ENCODE measurements at places on chromosomes 11 and 22.
A peak's percentile ranks its signal among the peaks of the same experiment; 100 is the strongest.

DNA sequence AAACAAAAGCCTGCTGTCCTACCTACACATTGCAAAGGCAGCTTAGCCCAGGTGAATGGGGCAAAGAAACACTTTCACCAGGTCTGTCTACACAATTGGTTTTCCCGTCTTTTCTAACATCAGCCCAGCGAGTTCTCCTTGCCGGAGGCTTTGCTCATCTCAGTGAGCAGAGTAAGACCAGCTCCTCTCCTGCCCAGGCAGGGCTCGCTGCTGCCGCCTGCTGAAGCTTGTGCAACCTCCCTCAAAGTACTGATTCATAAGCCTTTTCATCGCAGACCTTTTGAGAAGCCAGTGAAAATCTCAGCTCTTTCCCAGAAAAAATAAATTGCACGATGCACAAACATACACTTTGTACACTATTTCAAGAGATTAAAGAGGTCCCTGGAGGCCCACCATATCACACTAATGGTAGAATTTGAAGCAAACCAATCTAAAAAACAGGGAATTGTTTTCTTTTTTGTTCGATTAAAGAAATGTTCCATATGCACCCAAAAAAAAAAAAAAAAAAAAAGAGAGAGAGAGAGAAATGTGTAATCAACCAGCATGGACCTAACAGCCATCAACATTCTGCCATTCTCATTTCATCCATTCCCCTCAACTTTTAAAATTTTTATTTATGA lies 328.1 kb upstream of the MPPED2 start:
- peak; percentile 66 for DNase-seq

DNA sequence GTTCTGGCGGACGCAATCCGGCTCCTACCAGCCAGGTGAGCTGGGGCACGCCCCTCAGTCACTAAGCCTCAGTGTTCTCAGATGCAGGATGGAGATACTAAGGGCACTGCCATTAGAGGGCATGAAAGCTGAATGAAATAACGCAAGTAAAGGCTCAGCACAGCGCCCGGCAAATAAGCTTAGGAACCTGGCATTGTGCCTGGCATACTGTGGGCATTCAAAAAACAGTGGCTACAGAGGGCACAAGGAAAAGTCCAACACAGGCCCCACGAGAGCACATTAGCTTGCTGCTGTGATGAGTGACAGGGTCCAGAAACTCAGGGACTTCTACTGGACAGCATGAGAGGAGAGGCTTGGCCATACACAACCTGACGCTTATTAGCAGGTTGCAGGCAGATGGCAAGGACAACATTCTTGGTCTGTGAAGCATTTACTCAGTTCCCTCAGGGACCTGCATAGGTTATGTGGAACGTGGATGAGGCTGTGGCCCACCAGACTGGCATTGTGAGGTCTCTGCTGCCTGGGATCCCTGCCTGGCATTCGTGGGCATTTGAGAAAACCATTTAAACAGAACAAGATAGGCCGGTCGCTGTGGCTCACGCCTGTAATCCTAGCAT lies 12.2 kb downstream of the TXN2 start:
- no peak for DNase-seq

DNA sequence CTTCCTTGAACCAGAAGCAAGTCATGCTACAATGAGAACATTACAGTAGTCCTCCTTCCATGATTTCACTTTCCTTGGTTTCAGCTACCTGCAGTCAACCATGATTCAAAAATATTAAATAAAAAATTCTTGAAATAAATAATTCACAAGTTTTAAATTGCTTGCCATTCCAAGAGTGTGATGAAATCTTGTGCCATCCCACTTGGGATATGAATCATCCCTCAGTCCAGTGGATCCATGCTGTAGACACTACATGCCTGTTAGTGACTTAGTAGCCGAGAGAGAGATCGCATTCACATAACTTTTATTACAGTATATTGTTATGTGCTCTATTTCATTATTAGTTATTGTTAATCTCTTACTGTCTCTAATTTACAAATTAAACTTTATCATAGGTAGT lies 6.0 kb downstream of the HOATZ start:
- no peak for DNase-seq

- DNase-seq: no peak
These were observed 21.8 kb downstream of the PIK3C2A start for GRCh38 chr11:17185938-17186337.

- no peak for DNase-seq
These were observed 33.5 kb upstream of the GAL start for GRCh38 chr11:68650801-68651200.
